ENCODE measurements at places on chromosomes 13 and 19. TPM values are rescaled to one million over a fixed set of nuclear protein-coding genes. Genes with fewer than 3 reads are reported as not detected.

GRCh38 chr13:97758317-97758716, 195.2 kb upstream of the IPO5 start:
- no peak for DNase-seq
- H3K27ac ChIP-seq, result no peak overlapping the region
- no peaks in the 10 kb centered on the region for H3K4me1 ChIP-seq
- no peaks in the 10 kb centered on the region for H3K36me3 ChIP-seq

DNA sequence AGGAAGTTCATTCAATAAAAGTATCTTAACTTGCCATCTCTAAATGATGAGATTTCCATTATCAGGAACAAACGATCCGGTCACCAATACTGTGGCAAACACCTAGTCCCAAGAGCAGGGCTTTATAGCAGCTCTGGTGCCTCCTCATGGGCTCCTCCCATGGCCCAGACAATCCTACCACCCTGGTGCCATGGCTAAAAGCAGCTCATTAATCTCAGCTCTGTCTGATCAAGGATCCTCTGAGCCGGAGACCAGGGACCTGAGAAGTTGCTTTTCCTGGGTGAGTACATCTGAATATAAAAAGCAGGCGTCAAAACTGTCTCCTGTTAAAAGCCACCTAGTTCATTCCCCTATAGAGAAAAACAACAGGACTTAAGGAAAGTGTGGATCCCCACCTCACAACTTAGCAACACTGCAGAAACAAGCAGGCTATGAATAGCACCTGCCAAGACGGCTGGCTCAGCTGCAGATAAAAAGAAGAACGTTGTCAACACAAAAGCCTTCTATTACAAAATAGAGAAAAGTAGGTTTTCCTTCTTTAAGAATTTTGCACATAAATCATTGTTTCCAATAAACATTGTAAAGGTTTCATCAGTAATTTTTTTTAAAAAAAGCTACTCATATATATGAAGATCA, 30.3 kb downstream of the TSHZ3 start:
- no peaks in the 10 kb centered on the region for H3K27me3 ChIP-seq
- H3K4me3 ChIP-seq, result no peak overlapping the region
- no peak overlapping the region for H3K27ac ChIP-seq
- no peaks in the 10 kb centered on the region for H3K4me1 ChIP-seq
- no peak for DNase-seq

The SHANK1 gene
- not detected for total RNA-seq

DNA sequence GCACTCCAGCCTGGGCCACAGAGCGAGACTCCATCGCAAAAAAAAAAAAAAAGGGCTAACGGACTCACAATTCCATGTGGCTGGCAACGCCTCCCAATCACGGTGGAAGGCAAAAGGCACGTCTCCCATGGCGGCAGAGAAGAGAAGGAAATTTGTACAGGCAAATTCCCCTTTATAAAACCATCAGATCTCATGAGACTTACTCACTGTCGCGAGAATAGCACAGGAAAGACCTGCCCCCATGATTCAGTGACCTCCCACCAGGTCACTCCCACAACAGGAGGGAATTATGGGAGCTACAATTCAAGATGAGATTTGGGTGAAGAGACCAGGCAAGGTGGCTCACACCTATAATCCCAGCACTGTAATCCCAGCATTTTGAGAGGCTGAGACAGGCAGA, 18.7 kb upstream of the NMRK2 start:
- no peak for DNase-seq
- H3K36me3 ChIP-seq, result no peaks in the 10 kb centered on the region
- H3K4me1 ChIP-seq, result no peaks in the 10 kb centered on the region
- H3K27ac ChIP-seq, result no peak overlapping the region

The DNAJB1 gene
- total RNA-seq, result 161 TPM

GRCh38 chr13:95030821-95031343, 270.4 kb downstream of the ABCC4 start:
- no peak overlapping the region for H3K27ac ChIP-seq
- H3K4me3 ChIP-seq, result no peak overlapping the region
- no peaks in the 10 kb centered on the region for H3K36me3 ChIP-seq
- H3K4me1 ChIP-seq, result no peaks in the 10 kb centered on the region

- no peaks in the 10 kb centered on the region for H3K36me3 ChIP-seq
- H3K27ac ChIP-seq, result no peak overlapping the region
- DNase-seq, result peak; percentile 62
Observed at GRCh38 chr13:26971990-26972887, 199.4 kb downstream of the USP12 start.

The URAD gene
- total RNA-seq, result not detected

DNA sequence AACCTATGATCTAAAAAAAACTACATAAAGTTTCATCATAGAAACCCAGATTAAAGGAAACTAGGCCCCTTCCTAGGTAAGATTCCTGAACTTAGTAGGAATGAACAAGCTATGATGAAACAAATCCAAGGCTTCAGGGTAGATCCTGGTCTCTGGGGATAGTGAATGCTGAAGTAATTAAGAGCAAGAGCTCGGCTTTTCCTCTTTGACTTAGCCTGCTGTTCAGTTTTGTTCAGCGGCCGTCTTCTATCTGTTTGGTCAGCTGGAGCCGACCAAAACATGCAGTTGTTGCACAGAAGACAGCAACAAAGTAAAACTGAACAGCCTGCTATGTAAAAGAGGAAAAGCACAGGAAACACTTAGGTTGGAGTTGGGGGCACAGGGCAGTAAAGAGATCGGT, 44.1 kb upstream of the RFXAP start:
- no peaks in the 10 kb centered on the region for H3K4me1 ChIP-seq
- H3K27me3 ChIP-seq, result no peaks in the 10 kb centered on the region
- no peak overlapping the region for H3K27ac ChIP-seq
- H3K4me3 ChIP-seq, result no peak overlapping the region
- no peaks in the 10 kb centered on the region for H3K36me3 ChIP-seq

GRCh38 chr13:52954838-52955237, 73.8 kb upstream of the OLFM4 start:
- no peaks in the 10 kb centered on the region for H3K4me1 ChIP-seq
- DNase-seq, result no peak
- H3K36me3 ChIP-seq, result no peaks in the 10 kb centered on the region
- no peaks in the 10 kb centered on the region for H3K27me3 ChIP-seq
- no peak overlapping the region for H3K4me3 ChIP-seq

DNA sequence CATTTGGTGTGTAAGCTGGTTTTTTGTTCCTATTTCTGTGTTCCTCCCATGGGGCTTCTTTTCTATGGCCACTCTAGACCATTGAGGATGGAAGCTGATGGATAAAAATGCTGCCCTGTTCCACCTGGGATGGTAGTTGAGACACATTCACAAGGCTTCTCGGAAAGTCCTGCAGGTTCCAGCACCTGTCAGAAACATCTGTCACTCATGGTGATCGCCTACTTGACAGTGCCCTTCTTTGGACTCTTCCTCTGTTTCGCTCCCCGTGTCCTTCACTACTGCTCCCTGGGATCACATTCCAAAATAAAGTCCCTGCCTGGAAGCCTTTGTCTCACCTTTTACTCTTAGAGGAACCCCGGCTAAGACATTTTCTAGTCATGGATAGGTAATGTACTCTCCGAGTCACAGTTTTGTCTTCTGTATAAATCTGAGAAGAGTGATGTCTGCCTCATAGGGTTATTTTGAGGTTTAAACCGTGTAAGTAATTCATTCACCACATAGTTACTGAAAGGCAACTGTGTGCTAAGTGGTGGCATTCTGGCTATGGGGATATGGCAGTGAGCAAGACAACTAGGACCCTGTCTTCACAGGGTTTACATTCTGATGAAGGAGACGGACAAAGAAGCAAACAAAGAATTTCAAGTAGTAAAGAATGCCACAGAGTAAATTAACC, 21.0 kb downstream of the UBAC2 start:
- no peaks in the 10 kb centered on the region for H3K4me1 ChIP-seq
- H3K4me3 ChIP-seq, result no peak overlapping the region
- H3K36me3 ChIP-seq, result no peaks in the 10 kb centered on the region
- no peak for DNase-seq
- H3K27ac ChIP-seq, result no peak overlapping the region
- no peaks in the 10 kb centered on the region for H3K27me3 ChIP-seq

DNA sequence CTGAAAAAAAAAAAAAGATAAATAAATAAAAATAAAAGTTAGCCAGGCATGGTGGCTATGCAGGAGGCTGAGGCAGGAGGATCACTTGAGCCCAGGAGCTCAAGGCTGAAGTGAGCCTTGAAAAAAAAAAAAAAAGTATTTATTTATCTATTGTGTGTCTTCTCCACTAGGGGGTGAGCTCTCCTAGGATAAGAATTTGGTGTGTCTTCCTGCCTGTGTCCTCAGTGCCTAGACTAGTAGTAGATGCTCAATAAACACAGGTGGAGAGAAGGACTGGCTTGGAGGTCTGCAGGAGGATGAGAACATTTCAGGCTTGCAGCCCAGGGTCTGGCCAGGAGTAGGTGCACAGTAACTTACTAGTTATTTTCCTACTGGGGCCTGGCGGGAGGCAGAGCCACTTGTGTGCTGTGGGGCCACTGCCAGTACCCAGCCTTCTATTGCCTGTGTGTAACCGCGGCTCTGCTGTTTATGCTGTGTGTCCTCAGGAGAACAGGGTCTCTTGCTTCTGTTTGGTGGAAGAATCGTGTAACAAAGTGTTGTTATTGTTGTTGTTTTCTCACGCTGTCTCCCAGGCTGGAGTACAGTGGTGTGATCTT, 5.4 kb downstream of the LMTK3 start:
- no peak overlapping the region for H3K27ac ChIP-seq
- no peak for DNase-seq
- H3K36me3 ChIP-seq, result peaks cover 11% of the 10 kb centered on the region
- H3K4me3 ChIP-seq, result no peak overlapping the region
- H3K27me3 ChIP-seq, result peaks cover 34% of the 10 kb centered on the region
- peaks cover 13% of the 10 kb centered on the region for H3K4me1 ChIP-seq

The WIZ gene
- 34.0 TPM for total RNA-seq

GRCh38 chr19:30148039-30148790, 206.2 kb downstream of the URI1 start:
- no peak overlapping the region for H3K27ac ChIP-seq
- no peak overlapping the region for H3K4me3 ChIP-seq
- peaks cover 9% of the 10 kb centered on the region for H3K4me1 ChIP-seq
- DNase-seq, result peak; percentile 16
- no peaks in the 10 kb centered on the region for H3K36me3 ChIP-seq

DNA sequence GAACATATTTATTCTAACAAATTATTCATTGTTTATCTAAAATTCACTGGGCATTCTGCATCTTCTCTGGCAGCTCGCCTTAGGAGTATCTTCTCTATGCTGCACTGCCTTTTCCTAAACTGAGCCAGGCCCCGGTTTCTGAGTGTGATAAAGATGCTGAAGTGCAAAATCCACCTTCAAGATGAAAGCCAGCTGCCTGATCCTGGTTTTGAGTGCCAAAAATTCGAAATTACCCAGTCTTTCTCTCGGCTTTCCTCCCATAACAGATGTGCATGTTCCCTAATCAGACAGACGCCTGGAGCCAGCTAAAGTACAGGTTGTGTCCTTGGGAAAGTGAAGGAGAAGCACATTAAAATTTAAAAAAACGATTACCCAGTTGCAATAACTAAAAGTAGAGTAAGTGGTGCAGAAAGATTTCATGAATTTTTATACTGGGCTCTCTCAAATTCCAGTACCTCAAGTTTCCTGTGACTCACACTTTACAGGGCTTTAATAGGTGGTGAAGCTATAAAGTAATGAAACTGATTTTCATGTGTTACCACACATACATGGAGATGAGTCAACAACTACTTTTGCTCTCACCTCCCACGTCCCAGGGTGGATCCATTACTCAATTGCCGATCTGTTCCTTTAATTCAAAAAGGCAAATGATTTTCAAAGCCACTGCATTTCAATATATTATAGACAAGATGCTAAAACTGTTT, 65.0 kb upstream of the GTF2F2 start:
- H3K4me3 ChIP-seq, result no peak overlapping the region
- H3K36me3 ChIP-seq, result no peaks in the 10 kb centered on the region
- H3K4me1 ChIP-seq, result peaks cover 9% of the 10 kb centered on the region
- H3K27me3 ChIP-seq, result no peaks in the 10 kb centered on the region

DNA sequence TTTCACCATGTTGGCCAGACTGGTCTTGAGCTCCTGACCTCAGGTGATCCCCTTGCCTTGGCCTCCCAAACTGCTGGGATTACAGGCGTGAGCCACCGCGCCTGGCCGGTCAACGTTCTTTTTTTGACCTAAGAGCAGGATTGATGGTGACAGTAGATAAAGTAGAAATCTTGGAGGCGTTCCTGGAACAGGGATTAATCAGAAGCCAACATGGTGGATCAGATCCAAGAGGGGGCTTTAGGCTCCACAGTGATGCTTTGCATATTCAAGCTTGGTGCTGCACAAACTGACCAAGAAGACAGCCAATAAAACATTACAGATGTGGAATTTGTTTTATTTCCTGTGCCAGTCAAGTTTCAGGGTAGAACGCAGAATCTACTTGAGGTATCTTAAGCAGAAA, 271.2 kb downstream of the FGF9 start:
- H3K36me3 ChIP-seq, result no peaks in the 10 kb centered on the region
- no peak overlapping the region for H3K4me3 ChIP-seq
- H3K27me3 ChIP-seq, result no peaks in the 10 kb centered on the region
- no peaks in the 10 kb centered on the region for H3K4me1 ChIP-seq
- H3K27ac ChIP-seq, result no peak overlapping the region

- H3K27me3 ChIP-seq, result no peaks in the 10 kb centered on the region
- H3K36me3 ChIP-seq, result peaks cover 20% of the 10 kb centered on the region
- no peak overlapping the region for H3K4me3 ChIP-seq
- H3K4me1 ChIP-seq, result peaks cover 6% of the 10 kb centered on the region
- peak; percentile 34 for DNase-seq
Observed at GRCh38 chr13:98466634-98467236, 110.2 kb downstream of the STK24 start.

- H3K4me1 ChIP-seq, result peaks cover 10% of the 10 kb centered on the region
- no peak overlapping the region for H3K27ac ChIP-seq
- H3K4me3 ChIP-seq, result no peak overlapping the region
Observed at GRCh38 chr19:35034588-35035382, 4.5 kb downstream of the SCN1B start.
